ENCODE measurements at places on chromosomes 1 and 21. TPM values are rescaled to one million over a fixed set of nuclear protein-coding genes. Genes with fewer than 3 reads are reported as not detected.

The ALX3 gene
- polyA plus RNA-seq, result not detected

The DDR2 gene
- 1.3 TPM for polyA plus RNA-seq

The DTL gene
- 10.7 TPM for polyA plus RNA-seq

GRCh38 chr1:55140546-55140983 lies 74.6 kb downstream of the USP24 start:
- H3K4me3 ChIP-seq, result no peak overlapping the region
- H3K27me3 ChIP-seq, result no peaks in the 10 kb centered on the region
- peak; percentile 91 for DNase-seq
- H3K36me3 ChIP-seq, result peaks cover 62% of the 10 kb centered on the region

GRCh38 chr1:30508175-30508448 lies 215.3 kb downstream of the MATN1 start:
- no peak for DNase-seq
- no peak overlapping the region for H3K27ac ChIP-seq
- no peak overlapping the region for H3K4me3 ChIP-seq
- no peaks in the 10 kb centered on the region for H3K4me1 ChIP-seq
- H3K27me3 ChIP-seq, result no peaks in the 10 kb centered on the region
- H3K36me3 ChIP-seq, result no peaks in the 10 kb centered on the region

DNA sequence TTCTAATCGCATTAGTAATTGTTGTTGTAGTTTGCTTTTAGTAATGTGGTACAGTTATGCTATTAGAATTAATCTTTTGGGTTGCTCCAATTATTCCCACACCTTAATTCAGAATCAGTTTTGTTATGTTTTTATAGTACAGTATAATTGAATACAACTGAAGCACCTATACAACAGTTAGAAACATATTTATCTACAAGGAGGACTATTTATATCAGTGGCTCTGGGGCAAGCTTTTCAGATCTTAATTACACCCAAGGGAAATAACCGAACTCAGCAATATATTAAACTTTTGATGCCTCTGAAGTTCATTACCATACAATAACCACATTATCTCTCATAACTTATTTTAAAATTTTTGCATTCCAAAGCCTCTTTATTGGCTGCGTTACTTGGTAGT lies 74.4 kb downstream of the LHX9 start:
- DNase-seq, result no peak
- no peaks in the 10 kb centered on the region for H3K27me3 ChIP-seq
- no peak overlapping the region for H3K4me3 ChIP-seq
- H3K4me1 ChIP-seq, result peaks cover 10% of the 10 kb centered on the region
- H3K36me3 ChIP-seq, result no peaks in the 10 kb centered on the region
- H3K27ac ChIP-seq, result no peak overlapping the region

DNA sequence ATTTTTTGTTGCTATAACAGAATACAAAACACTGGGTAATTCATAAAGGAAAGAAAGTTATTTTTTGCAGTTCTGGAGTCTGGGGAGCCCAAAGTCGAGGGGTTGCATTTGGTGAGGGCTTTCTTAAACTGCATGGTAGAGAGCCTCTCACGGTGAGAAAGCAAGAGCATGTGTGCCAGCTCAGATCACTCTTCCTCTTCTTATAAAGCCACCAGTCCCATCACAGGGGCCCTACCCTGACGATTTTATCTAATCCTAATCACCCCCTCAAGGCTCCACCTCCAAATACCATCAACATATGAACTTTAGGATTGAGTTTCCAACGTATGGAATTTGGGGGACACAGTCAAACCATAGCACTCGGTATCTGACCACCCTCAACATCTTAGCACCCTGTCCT lies 1.0 kb upstream of the STRIP1 start:
- peaks cover 3% of the 10 kb centered on the region for H3K36me3 ChIP-seq
- DNase-seq, result no peak
- no peaks in the 10 kb centered on the region for H3K27me3 ChIP-seq
- peaks cover 8% of the 10 kb centered on the region for H3K4me1 ChIP-seq

DNA sequence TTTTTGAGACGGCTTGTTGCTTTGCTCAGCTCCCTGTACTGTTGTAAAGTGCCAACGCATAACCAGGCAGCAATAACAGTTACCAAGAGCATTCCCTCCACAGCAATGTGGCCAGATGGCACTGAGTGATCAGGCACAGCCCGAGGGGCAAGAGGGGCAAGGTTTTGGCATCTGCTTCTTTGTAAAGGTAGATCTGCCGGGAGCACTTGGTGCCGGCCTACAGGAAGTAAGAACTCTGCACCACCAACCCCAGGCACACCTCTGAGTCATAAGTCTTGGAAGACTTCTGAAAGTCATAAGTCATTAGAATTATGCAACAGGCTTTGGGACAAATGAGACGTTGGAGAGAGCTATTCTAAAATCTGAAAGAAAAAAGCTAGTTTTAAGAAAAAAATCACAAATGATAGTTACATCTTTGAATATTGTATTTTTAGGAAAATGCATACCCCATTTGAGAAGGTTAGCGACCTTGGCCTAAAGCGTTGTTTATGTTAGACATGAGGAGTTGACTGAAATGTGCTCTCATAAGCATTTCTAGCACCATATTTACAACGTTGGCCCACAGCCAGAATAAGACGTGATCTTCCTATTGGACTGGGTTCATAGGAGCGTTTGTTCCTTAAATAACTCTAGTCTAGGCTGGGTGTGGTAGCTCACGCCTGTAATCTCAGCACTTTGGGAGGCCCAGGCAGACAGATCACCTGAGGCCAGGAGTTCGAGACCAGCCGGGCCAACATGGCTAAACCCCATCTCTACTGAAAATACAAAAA lies 37.7 kb upstream of the MAP10 start:
- no peak overlapping the region for H3K4me3 ChIP-seq
- peaks cover 9% of the 10 kb centered on the region for H3K4me1 ChIP-seq
- peak; percentile 75 for DNase-seq

GRCh38 chr21:37821786-37822450 lies 94.3 kb downstream of the KCNJ6 start:
- DNase-seq, result no peak
- H3K27me3 ChIP-seq, result no peaks in the 10 kb centered on the region
- H3K27ac ChIP-seq, result no peak overlapping the region
- H3K36me3 ChIP-seq, result no peaks in the 10 kb centered on the region
- H3K4me1 ChIP-seq, result no peaks in the 10 kb centered on the region

- H3K4me3 ChIP-seq, result peak within 1 kb of the TSS; percentile 95
- H3K4me1 ChIP-seq, result peaks cover 27% of the 10 kb centered on the region
- peaks cover 32% of the 10 kb centered on the region for H3K27me3 ChIP-seq
- DNase-seq, result peak; percentile 85
- no peaks in the 10 kb centered on the region for H3K36me3 ChIP-seq
Measured at GRCh38 chr1:64469977-64470664, at the start of gene CACHD1. Gene CACHD1, plus strand, starts transcription at chr1:64470129. Its CDS starts 616 bp downstream, at chr1:64470745.
